Suprapubic skin (tissue), 4 donors: ENCODE measurements at places on chromosomes 5 and 9.

GRCh38 chr5:71948206-71948605, 159.1 kb upstream of the MAP1B start:
- no peak for DNase-seq

DNA sequence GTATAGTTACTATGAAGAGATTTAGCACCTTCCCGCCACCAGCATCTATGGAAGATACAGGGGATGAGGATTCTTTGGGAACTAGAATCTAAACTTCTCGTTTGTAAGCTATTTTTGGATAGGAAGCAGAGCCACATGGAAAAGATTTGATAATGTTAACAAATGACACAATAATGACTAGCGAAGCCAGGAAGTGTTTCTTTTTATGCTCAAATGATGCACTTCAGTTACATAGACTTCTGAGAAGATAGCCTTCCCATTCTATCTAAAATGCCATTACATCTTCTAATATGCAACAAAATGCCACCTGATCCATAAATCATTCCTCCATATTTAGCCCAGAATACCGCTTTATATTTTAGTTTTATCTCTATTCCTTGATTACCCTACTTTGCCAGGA, 17.0 kb upstream of the TNC start:
- no peak for DNase-seq

GRCh38 chr9:36891341-36891811, 142.7 kb downstream of the PAX5 start:
- no peak for DNase-seq

- DNase-seq = no peak
Observed at GRCh38 chr5:34804913-34805312, 34.1 kb upstream of the TTC23L start.

- no peak for DNase-seq
Observed at GRCh38 chr9:11064909-11065308, 452.1 kb upstream of the PTPRD start.

DNA sequence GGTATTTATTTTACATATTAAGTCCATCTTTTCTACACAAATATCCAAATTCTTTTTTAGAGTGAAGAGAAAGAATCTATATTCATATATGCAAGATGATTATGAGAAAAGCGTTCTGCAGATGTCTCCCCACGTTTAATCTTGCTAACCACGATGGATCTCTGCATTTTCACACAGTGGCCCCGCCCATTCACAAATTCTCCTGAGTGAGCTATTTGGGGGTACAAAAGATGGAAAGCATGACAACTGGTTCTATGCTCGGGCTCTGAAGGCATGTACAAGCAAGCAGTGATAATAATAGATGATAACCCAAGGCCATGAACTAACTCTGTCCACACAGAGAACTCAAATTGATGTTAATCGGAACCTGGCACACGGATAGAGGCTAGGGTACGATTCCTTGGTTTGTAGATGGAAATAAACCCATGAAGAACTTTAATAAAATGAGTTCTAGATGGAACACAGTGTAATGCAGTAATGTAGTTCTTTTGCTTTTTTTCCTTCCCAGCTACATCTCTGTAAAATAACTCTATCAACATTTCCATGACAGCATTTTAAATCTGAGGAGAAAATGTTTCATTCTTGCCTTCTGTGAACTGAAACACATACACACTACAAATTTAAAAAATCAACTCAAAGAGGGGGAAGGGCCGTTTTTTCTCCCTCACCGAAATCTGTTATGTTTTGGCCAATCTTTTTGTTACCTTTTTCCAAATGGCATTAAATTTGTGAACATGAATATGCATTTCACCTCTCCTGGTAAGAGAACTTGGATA, 851.7 kb upstream of the DMAC1 start:
- DNase-seq = no peak

DNA sequence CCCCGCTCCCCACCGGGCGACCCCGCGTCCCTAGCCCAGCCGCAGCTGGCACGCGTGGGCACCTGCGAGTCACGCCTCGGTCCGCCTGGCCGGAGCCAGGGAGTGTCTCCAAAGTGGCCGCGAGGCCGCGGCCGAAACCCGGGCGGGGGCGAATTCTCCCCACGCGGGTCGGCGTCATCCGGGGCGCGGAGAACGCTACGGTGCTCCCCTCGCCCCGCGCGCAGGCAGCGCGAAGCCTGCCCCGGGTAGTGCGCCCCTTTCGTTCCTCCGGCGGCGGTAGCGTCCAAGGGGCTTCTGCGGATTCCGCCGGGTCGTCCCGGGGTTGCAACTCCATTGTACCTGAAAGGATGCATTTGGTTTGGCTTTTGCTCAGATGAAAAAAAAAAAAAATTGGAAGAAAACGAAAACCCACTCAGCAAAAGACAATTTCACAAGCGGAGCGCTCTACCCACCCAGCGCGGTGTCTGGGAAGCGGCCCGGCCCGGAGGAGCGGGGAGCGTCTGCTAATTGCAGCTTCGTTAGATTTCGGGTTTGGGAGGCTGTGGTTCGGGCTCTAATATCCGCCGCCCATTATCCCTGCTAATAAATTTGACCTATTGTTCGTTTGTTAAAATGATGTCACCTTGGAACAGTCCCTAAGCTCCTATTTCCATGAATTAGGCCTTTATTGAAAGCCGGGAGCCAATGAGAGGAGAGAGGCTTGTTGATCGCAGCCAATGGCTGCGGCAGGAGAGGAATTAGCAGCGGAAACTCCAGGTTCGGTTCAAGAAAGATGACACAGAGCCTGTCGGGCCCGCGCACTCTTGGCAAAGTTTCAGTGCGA, at the start of gene TLX3:
TLX3 (plus strand) TSS at position 796 of the 823 bp plus-strand sequence. CDS start 118 bp downstream, outside the sequence.
- DNase-seq = no peak

DNA sequence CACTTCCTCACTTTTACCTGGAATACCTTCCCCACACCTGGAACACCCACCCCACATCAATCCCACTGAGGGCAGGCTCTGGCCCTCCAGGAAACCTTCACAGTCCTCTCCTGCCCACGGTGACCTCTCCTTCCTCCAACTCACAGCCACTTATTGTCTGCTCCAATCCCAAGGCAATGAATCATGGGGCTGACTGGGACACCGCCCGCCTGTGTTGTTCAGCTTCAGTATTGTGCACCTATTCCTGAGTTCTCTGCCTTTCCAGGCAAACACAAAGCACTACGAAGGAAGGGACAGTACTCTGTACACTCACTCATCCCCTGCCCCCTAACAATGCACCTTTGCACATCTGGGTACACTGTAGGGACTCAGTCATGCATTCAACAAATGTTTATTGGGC, 7.3 kb downstream of the PCDH1 start:
- DNase-seq = peak; percentile 68

DNA sequence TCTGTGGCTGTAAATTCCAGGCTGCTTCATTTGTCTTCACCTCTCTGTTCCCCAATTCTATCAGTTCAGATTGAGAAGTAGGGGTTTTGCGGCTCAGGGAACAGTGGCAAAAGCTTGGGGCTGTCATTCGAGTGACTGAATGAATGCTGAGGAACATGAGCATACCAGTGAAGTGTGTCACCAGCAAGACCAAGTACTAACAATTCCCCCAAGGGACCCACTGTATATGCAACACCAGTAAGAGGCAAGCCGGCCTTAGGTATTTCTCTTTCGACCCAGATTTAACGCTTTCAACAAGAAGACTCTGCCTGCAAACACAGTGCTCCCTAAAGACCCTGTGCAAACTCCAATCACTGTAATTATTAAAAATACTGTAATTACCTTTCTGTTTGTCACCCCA, 25.8 kb downstream of the KLHL3 start:
- no peak for DNase-seq

DNA sequence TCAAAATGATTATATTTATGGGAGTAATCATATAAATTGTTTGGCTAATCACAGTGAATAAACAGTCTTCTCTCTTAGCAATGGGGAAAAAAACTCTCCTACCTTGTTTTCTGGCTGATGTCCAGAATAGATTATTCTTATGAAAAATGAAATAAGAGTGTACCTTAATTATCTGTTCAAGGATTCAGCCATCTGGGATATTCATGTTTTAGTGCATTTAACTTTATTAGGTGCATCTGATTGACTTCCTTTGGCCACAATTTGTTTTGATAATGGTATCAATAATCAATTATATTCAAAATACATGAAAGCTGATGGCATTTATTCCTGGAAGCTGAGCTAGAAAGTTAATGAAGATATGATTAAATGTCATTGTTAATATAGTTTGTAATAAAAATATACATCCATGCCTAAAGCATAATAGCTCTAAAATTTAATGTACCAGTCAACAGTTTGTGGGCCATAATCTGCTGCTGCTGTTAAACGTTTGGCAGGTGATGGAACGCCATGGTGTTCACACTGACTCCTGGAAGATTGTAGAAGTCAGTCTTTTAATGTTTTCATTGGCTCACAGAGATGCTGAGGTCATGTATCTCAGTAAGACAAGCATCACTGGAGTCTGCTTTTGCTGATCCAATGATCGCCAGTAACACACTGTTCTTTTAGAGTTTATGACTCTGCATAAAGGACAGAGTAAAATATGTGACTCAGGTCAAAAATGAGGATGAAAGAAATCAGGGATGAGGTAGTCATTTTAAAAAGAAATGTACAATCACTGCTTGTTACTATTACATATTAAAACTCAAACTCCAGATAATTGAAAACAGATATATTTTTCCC, 105.8 kb downstream of the ISL1 start:
- DNase-seq = no peak

DNA sequence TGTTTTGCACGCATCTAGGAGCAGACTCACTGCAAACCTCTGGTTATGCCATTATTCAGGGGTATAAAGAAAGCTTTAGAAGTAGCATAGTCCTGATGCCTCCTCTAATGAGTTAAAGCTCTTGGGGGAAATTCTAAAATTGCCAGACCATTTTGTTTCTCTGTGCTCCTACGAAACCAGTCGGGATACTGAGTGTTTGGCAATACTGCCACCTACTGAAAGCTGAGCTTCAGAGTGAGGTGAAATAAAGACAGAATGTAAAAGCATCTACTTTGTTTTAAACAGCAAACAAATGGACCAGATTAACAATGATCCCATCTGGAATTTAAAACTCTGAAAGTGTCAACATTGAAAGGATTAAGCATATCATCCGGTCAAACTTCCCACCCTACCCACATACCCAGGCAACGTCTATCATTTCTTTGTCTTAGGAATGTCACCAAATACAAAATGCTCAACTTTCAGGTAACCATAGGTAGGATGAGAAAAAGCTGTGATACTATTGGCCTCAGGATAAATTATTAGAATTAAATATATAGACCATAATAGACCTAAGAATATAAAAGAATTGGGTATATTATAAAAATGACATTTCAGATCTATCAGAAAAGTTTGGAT, 77.8 kb upstream of the SHISAL2B start:
- no peak for DNase-seq

- no peak for DNase-seq
Observed at GRCh38 chr5:125835293-125836172, 587.7 kb upstream of the GRAMD2B start.

DNA sequence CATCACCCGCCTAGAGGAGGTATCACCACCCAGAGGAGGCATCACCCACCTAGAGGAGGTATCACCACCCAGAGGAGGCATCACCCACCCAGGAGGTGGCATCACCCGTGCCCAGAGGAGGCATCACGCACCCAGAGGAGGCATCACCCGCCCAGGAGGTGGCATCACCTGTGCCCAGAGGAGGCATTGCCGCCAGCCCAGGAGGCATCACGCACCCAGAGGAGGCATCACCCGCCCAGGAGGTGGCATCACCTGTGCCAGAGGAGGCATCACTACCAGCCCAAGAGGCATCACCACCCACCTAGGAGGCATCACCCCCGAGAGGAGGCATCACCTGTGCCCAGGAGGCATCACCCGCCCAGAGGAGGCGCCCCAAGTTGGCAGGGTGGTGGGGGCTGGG, 2.6 kb downstream of the NOTCH1 start:
- no peak for DNase-seq

DNA sequence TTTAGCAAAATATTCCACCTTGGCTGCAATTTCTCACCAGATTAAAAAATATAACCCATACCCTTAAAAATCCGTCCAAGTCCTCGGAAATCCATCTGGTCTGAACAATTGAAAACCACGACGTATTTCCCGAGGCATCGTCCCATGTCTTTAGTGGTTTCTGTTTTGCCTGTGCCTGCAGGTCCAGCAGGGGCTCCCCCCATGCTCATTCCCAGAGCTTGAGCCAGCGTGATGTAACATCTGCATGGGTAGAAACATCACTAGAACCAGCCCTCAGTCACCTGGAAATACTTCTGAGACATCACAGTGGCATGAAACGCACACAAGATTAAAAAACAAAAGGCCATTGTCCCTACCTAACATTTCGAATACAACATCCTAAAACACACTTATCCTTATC, 114.0 kb downstream of the DNAH5 start:
- no peak for DNase-seq

GRCh38 chr5:52269859-52270258, 517.9 kb upstream of the ITGA1 start:
- DNase-seq = no peak
